ENCODE measurements at places on chromosomes 7 and 10.

DNA sequence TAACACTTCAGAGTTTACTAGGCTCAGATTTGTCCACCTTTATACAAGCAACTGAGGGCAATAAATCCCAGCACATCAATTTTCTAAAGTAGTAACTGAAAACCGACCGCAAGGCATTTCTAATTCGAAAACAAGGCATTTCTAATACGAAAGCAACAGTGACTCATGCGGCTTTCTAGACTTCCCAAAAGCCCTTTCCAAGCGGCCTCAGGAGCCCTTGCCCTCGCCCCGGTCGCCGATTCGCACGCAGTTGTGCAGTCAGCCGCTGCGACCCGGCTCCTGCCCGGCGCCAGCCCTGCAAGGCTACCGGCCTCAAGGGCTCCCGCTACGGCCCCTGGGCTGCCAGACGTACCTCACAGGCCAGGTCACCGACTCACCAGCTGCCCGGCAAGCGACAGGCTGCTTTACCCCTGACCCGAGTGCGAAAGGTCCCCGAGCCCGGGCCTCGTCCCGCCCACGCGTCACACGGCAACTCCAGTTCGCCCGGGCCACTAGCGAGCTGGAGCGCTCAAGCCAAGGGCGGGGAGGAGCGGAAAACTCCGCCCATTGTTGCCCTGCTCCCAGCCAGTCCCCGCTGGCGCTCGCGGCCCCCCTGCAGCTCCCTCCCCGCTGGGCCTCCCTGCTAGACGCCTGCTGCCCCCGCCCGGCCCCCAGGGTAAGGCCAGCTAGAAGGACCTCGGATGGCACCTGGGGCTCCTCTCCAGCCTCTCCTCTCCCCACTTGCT, 7.3 kb downstream of the NCOA4 start:
- peak; percentile 93 for DNase-seq
- peaks cover 97% of the 10 kb centered on the region for H3K4me1 ChIP-seq
- H3K27me3 ChIP-seq, result no peaks in the 10 kb centered on the region

- H3K27ac ChIP-seq, result peak overlapping the region; percentile 59
- H3K36me3 ChIP-seq, result no peaks in the 10 kb centered on the region
- H3K27me3 ChIP-seq, result no peaks in the 10 kb centered on the region
Measured at GRCh38 chr7:106139265-106140251, 27.4 kb upstream of the SYPL1 start.

- H3K36me3 ChIP-seq, result no peaks in the 10 kb centered on the region
- H3K27me3 ChIP-seq, result no peaks in the 10 kb centered on the region
- H3K4me3 ChIP-seq, result no peak overlapping the region
- no peak overlapping the region for H3K27ac ChIP-seq
- DNase-seq, result no peak
Measured at GRCh38 chr10:117322260-117322659, 53.0 kb downstream of the PDZD8 start.

- no peaks in the 10 kb centered on the region for H3K36me3 ChIP-seq
- no peak overlapping the region for H3K4me3 ChIP-seq
- DNase-seq, result no peak
- H3K4me1 ChIP-seq, result no peaks in the 10 kb centered on the region
- H3K27ac ChIP-seq, result no peak overlapping the region
Measured at GRCh38 chr10:96462606-96463151, 51.0 kb downstream of the TLL2 start.

GRCh38 chr7:85520175-85520574, 333.3 kb upstream of the SEMA3D start:
- no peak overlapping the region for H3K27ac ChIP-seq
- no peaks in the 10 kb centered on the region for H3K36me3 ChIP-seq
- no peak overlapping the region for H3K4me3 ChIP-seq
- no peaks in the 10 kb centered on the region for H3K4me1 ChIP-seq

GRCh38 chr7:1054861-1055450, 10.6 kb downstream of the GPR146 start:
- peak overlapping the region; percentile 92 for H3K27ac ChIP-seq
- peak; percentile 83 for DNase-seq
- peaks cover 72% of the 10 kb centered on the region for H3K4me1 ChIP-seq
- H3K27me3 ChIP-seq, result no peaks in the 10 kb centered on the region

DNA sequence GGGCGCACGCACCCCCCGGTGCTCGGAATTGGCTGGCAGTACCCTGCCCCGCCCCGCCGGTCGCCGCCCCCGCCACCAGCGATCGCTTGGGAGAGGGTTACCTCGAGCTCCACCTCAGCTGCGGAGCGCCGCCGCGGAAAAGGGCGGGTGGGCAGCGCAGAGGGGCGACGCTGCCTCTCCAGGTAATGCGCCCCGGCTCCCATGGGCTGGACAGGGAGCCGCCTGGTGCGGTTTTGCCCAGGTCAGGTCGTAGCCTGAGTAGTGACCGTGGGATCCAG, 1.3 kb downstream of the PFKFB3 start:
- H3K4me1 ChIP-seq, result peaks cover 36% of the 10 kb centered on the region
- no peaks in the 10 kb centered on the region for H3K36me3 ChIP-seq
- DNase-seq, result peak; percentile 55

GRCh38 chr7:54729107-54729506, 29.9 kb downstream of the SEC61G start:
- H3K36me3 ChIP-seq, result no peaks in the 10 kb centered on the region
- no peaks in the 10 kb centered on the region for H3K4me1 ChIP-seq
- H3K4me3 ChIP-seq, result no peak overlapping the region
- no peak overlapping the region for H3K27ac ChIP-seq
- DNase-seq, result no peak

DNA sequence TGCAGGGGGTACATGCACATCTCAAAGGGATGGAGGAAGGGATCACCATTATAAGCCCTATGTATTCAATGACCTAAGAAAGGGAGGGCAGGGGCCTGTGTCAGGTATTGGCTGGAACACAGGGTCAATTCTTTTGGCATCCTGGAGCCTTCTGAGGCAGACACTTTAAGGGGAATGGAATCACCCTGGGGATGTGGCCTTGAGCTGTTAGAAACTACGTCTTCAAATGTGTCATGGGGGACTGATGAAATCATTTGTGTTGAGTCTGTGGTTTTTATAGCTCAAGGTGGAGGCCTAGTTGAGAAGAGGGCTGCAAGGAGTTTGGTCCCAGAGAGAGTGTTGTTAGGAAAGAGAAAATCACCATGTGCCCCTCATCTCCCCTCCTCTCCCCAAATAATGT, 206.1 kb upstream of the CELF2 start:
- no peaks in the 10 kb centered on the region for H3K36me3 ChIP-seq
- peaks cover 22% of the 10 kb centered on the region for H3K4me1 ChIP-seq
- H3K27me3 ChIP-seq, result no peaks in the 10 kb centered on the region

DNA sequence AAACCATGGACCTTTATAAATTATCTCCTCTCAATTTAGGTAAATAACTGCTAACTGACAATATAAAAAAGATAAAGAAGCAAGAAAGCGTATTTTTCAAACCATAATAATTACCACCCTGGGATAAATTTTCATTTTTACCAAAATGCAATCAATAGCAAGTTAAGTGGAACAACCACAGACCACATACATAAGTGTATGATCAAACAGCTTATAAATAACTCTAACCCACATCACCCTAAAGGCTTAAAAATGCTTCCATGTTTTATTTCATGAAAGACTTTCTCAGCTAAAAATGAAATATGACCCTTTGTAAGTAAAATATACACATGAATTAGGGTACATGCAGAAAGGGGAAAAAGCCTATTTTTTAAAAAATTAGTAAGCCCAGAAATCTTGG, 156.5 kb downstream of the SGMS1 start:
- no peaks in the 10 kb centered on the region for H3K27me3 ChIP-seq
- no peak for DNase-seq
- peaks cover 48% of the 10 kb centered on the region for H3K4me1 ChIP-seq
- H3K36me3 ChIP-seq, result no peaks in the 10 kb centered on the region
- no peak overlapping the region for H3K27ac ChIP-seq
- H3K4me3 ChIP-seq, result no peak overlapping the region

GRCh38 chr7:99105756-99106155, 38.2 kb downstream of the SMURF1 start:
- H3K27me3 ChIP-seq, result no peaks in the 10 kb centered on the region
- DNase-seq, result no peak
- H3K36me3 ChIP-seq, result no peaks in the 10 kb centered on the region
- H3K27ac ChIP-seq, result no peak overlapping the region
- H3K4me1 ChIP-seq, result peaks cover 20% of the 10 kb centered on the region

- DNase-seq, result no peak
- no peaks in the 10 kb centered on the region for H3K27me3 ChIP-seq
- no peaks in the 10 kb centered on the region for H3K36me3 ChIP-seq
Measured at GRCh38 chr10:127326883-127327282, 130.5 kb upstream of the INSYN2A start.

GRCh38 chr7:152899548-152900109, 140.1 kb downstream of the ACTR3B start:
- H3K4me1 ChIP-seq, result no peaks in the 10 kb centered on the region
- H3K27ac ChIP-seq, result peak overlapping the region; percentile 68
- no peak overlapping the region for H3K4me3 ChIP-seq
- peak; percentile 54 for DNase-seq
- H3K36me3 ChIP-seq, result no peaks in the 10 kb centered on the region

- H3K27ac ChIP-seq, result no peak overlapping the region
- H3K27me3 ChIP-seq, result no peaks in the 10 kb centered on the region
- DNase-seq, result no peak
Measured at GRCh38 chr10:106746868-106747267, 417.6 kb downstream of the SORCS1 start.

- no peak for DNase-seq
- no peaks in the 10 kb centered on the region for H3K27me3 ChIP-seq
- H3K4me3 ChIP-seq, result no peak overlapping the region
Measured at GRCh38 chr10:46031648-46032532, 1.5 kb upstream of the NCOA4 start.

DNA sequence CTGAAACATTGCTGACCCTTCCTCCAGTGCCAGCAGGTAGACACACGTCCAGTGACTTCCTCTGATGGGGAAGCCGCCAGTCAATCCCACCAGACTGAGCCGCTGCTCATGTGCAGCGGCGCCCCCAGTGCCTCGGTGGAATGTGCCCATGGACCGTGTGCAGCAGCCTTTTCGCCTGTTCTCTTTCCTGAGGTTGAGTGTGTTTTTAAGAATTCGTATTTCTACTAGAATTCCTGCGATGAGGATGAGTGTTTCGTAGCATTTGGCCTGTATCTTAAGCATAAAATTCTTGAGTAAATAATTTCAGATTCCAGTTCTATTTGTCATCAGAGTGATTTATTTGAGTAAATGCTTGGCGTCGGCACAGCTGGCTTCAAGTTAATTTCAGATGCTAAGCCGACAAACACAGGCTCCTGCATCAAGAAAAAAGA, 35.4 kb downstream of the BNIP3 start:
- H3K27me3 ChIP-seq, result no peaks in the 10 kb centered on the region
- no peak for DNase-seq
- H3K27ac ChIP-seq, result no peak overlapping the region
- H3K36me3 ChIP-seq, result peaks cover 96% of the 10 kb centered on the region
- no peaks in the 10 kb centered on the region for H3K4me1 ChIP-seq
- no peak overlapping the region for H3K4me3 ChIP-seq

GRCh38 chr7:75884476-75884875, 5.6 kb downstream of the RHBDD2 start:
- no peak for DNase-seq
- H3K27me3 ChIP-seq, result no peaks in the 10 kb centered on the region
- no peak overlapping the region for H3K4me3 ChIP-seq
- H3K4me1 ChIP-seq, result peaks cover 15% of the 10 kb centered on the region
- peaks cover 7% of the 10 kb centered on the region for H3K36me3 ChIP-seq
- no peak overlapping the region for H3K27ac ChIP-seq

DNA sequence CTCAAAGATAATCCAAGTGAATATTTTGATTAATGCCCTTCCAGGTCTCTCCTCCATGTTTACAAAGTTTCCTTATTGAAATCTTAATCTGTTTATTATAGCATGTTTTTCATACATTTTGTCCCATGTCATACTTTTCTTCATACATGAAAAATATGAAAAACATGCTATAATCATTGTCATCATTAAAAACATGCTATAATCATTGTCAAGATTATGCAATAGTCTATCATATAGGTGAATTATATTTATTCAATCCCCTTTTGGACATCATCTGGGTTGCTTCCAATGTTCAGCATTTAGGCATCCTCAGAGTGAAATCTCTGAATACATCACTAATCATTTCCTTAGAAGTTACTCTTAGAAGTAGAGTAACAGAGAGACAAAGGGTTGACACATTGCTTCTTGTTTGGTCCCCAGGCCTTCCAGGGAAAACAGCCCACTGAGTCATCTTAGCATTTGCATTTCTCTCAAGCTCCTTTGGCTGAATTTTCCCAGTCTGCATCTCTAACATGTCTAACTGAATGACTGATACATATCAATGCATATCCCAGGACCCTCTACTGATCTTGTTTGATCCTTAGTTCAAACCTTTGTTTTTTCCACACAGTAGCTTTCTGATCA, 87.0 kb downstream of the SGMS1 start:
- no peaks in the 10 kb centered on the region for H3K36me3 ChIP-seq
- H3K27ac ChIP-seq, result no peak overlapping the region
- no peak overlapping the region for H3K4me3 ChIP-seq
- DNase-seq, result no peak
- peaks cover 46% of the 10 kb centered on the region for H3K4me1 ChIP-seq
- H3K27me3 ChIP-seq, result no peaks in the 10 kb centered on the region

DNA sequence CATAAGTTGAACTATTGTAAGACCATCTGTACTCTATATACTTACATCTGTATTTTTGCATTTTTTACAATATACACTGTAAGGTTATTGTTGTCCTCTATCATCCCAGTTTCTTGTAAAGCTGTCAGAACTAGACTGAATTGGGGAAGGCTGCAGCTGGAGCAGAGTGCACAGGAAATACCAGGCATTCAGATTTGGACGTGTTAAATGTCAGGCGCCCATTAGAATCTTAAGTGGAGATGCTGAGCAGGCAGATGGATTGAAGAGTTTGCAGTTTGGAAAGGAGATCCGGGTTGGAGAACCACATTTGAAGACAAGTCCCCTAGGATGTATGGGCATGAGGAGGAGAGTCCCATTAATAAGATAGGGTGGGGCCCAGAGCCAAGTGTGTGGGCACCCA, 40.4 kb downstream of the MTURN start:
- no peaks in the 10 kb centered on the region for H3K27me3 ChIP-seq
- H3K36me3 ChIP-seq, result no peaks in the 10 kb centered on the region
- peaks cover 44% of the 10 kb centered on the region for H3K4me1 ChIP-seq

DNA sequence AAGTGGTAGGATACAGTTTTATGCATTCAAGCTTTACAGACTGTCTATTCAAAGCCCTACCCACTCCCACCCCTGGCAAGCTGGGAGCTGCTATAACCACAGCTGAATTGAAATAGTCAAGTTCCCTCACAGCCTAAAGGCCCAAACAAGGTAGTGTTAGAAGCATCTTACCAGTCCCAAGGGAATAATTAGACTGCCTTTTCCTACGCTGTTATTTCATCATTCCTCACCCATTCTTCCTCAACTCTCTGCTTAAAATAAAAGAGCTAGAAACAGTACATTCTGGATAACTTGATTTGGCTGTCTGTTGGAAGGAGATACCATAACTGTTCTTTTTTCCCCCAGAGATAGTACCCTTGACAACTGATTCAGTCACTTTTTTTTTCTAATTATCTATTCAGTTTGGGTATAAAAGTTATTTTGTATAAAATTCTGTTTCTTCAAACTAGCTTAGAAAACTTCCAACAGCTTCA, 54.0 kb downstream of the RAPGEF5 start:
- no peak for DNase-seq
- H3K4me1 ChIP-seq, result no peaks in the 10 kb centered on the region
- no peaks in the 10 kb centered on the region for H3K27me3 ChIP-seq
- no peak overlapping the region for H3K4me3 ChIP-seq
- no peak overlapping the region for H3K27ac ChIP-seq

GRCh38 chr7:46283852-46284251, 362.8 kb upstream of the IGFBP3 start:
- H3K4me1 ChIP-seq, result peaks cover 13% of the 10 kb centered on the region
- peak; percentile 70 for DNase-seq
- no peaks in the 10 kb centered on the region for H3K36me3 ChIP-seq
- H3K4me3 ChIP-seq, result no peak overlapping the region
- no peak overlapping the region for H3K27ac ChIP-seq
- no peaks in the 10 kb centered on the region for H3K27me3 ChIP-seq

GRCh38 chr7:151796091-151796870, 80.6 kb downstream of the PRKAG2 start:
- DNase-seq, result no peak
- no peaks in the 10 kb centered on the region for H3K27me3 ChIP-seq
- H3K36me3 ChIP-seq, result no peaks in the 10 kb centered on the region
- H3K4me1 ChIP-seq, result peaks cover 19% of the 10 kb centered on the region
- no peak overlapping the region for H3K4me3 ChIP-seq
